ENCODE measurements at places on chromosomes 16 and 17. TPM values are rescaled to one million over a fixed set of nuclear protein-coding genes. Genes with fewer than 3 reads are reported as not detected.

The BCO1 gene
- total RNA-seq, result not detected

The KRTAP1-5 gene
- total RNA-seq, result 34.8 TPM

The GSDMA gene
- total RNA-seq, result not detected

The CEP295NL gene
- 0.72 TPM for total RNA-seq

DNA sequence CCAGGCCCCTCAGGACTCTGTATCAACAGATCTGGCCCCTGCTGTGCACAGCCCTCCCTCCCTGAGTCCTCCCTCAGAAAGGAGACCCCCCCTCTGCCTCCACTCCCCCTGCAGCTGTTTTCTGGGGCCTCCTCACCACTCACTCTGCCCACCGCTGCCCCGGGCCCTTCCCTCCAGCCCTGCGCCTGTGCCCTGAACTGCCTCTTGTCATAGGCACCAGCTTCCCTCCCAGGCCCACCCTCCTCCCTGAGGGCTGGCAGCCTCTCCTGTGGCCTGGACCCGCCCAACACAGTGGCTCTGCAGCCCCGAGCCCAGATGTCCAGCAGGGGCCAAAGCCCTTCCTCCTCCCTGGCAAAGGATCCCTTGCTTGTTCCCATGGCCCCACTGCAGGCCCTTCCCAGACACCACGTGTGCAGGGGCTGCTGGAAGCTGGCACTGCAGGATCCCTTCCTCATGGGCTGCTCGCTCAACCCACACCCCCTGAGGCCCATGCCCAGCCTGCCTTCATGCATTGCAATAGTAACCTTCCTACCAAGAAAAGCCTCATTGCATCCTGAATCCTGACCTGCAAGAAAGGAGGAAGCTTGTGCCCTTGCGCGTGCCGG, 25.8 kb downstream of the GNPTG start:
- no peak for DNase-seq

GRCh38 chr16:54654429-54654828, 276.2 kb upstream of the IRX5 start:
- no peak for DNase-seq

- no peak for DNase-seq
These were observed 8.5 kb upstream of the IL17C start for GRCh38 chr16:88629835-88630234.

GRCh38 chr17:21278450-21279197, 5.9 kb upstream of the MAP2K3 start:
- DNase-seq, result no peak

Data from IMR-90 (cell line).